ENCODE measurements at places on chromosomes 1 and 21. TPM values are rescaled to one million over a fixed set of nuclear protein-coding genes. Genes with fewer than 3 reads are reported as not detected.

Gene TMEM52
- not detected for total RNA-seq

GRCh38 chr21:38439426-38439825 is 58.9 kb downstream of the ERG start:
- H3K27me3 ChIP-seq = no peaks in the 10 kb centered on the region
- H3K4me3 ChIP-seq = no peak overlapping the region
- no peak overlapping the region for H3K27ac ChIP-seq
- peaks cover 2% of the 10 kb centered on the region for H3K4me1 ChIP-seq

DNA sequence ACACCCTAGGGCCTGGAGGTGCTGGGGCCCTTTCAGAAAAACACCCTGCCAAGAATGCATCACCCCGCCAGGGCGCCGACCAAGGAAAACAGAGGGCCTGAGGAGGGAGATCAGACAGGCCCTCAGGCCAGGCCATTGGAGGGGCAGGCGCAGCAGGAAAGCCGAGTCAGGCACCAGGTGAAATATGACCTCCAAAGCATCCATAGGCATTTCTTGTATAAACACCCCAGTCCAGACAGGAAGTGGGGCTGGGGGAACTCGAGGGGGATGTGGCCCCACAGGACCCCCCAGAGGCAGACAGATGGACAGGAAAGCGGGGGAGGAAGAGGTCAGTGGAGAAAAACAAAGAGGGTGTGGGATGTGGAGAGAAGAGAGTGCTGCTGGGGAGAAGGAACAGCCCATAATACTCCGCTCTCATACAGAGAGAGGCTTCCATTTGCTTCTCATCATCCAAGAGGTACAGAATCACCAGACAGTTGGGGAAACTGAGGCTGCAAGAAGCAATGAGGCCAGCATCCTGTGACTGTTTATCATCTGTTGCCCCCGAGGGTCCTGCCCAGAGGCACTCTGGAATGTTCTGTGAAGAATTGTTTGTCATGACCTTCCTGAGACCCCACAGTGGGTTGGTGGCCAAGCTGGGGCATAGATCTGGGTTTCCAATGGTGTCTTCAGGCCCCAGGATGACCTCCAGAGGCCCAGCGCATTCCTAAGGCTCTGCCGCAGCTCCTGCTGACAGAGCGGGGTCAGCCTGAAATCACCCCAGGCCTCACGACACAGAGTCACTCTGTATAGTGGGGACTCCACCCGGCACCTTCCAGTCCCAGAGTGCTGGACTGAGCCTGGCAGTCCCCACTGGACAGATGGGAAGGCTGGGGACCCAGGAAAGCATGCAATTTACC is 18.0 kb downstream of the TRIM62 start:
- no peak overlapping the region for H3K4me3 ChIP-seq
- no peaks in the 10 kb centered on the region for H3K27me3 ChIP-seq
- no peak overlapping the region for H3K27ac ChIP-seq
- no peak for DNase-seq
- no peaks in the 10 kb centered on the region for H3K4me1 ChIP-seq

DNA sequence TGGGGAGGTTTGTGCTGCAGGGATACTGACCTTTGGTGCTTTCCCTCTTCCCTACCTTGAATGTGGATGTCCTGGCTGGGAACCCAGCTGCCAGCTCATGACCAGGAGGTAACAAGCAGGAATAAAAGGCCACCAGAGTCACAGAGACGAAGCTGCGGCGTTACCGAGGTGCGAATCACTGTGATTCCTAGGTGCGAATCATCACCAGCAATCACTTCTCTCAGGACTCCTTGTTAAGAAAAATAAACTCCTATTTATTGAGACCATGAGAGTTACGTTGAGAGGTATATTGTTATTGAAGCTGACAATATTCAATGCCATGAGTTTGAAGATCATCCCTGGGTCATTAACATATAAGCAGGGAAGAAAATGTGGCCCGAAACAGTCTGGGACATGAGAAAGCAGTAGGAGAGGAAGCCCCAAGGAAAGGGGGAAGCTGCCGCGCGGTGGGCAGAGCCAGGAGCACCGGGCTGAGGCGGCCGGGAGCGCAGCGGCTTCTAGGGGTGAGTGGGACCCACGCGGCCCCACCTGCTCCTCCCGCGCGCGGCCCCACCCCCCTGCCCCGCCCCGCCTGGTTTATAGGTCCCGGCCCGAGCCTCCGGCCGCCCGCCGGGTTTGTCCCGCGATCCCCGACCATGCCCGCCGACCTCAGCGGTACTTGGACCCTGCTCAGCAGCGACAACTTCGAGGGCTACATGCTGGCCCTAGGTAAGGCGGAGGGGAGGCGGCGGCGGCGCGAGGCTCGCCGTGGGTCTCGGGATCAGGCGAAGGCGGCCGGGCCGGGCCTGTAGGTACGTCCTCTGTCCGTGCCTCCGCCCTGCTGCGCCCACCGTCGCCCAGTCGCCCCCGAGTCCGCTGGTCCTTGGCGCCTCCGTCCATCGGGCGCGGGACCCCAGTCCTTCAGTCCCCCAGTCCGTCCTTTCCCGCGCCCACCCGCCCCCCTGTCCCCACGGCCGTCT is at the start of gene RBP7:
Gene RBP7 (plus strand): TSS at position 605 of the 959 bp plus-strand sequence. CDS start 31 bp downstream, at position 636.
- no peaks in the 10 kb centered on the region for H3K27me3 ChIP-seq
- H3K36me3 ChIP-seq = no peaks in the 10 kb centered on the region
- peak; percentile 80 for DNase-seq
- H3K4me3 ChIP-seq = peak within 1 kb of the TSS; percentile 41

Gene RHD
- total RNA-seq = not detected

Gene FCGR3B
- 13.4 TPM for total RNA-seq

Data from aorta (tissue), 5 donors.